Amniotic stem cell (primary cell): ENCODE measurements at places on chromosomes 4 and X.

DNA sequence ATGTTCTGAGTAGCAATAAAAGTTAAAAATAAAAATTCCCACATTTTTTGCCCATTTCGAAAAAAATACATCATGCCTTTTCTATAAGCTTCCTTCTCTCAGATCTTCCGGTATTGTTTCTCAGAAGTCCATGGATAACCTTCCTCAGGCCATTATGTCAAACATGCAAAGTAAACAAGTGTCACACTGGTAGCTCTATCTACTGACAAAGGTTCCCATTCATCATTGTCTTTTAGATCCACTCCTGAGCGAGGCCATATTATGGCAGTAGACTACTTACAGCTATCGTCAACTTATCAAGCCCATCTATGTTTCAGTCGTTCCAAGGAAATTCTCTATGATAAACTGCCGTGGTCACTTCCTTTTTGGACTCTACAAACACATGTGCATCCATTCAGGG is 1068.2 kb downstream of the GLUD2 start:
- DNase-seq: no peak

DNA sequence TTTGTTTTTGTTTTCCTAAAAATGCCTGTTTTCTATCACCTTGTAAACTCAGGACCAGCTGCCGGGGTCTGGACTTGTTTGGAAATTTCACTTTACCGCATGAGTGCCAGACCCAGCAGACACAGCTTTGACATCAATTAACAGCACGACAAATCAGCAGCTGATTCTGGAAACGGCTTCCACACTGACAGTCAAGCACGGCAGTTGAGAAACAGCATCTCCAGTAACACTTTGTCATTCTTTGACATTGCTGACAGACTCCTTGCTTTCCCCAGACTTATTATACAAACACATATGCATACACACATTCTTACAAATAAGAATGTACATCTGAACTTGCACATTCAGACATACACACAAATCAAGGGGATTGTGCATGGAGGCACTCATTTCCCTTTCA is 1017.6 kb upstream of the HS3ST1 start:
- DNase-seq: no peak

DNA sequence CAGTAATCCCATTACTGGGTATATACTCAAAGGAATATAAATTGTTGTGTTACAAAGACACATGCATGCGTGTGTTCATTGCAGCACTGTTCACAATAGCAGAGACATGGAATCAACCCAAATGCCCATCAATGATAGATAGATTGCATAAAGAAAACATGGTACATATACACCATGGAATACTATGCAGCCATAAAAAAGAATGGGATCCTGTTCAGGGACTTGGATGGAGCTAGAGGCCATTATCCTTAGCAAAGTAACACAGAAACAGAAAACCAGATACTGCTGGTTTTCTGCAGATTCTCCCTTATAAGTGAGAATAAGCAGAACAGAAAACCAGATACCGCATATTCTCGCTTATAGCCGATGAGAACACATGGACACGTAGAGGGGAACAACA is 43.5 kb downstream of the FAM193A start:
- no peak for DNase-seq

DNA sequence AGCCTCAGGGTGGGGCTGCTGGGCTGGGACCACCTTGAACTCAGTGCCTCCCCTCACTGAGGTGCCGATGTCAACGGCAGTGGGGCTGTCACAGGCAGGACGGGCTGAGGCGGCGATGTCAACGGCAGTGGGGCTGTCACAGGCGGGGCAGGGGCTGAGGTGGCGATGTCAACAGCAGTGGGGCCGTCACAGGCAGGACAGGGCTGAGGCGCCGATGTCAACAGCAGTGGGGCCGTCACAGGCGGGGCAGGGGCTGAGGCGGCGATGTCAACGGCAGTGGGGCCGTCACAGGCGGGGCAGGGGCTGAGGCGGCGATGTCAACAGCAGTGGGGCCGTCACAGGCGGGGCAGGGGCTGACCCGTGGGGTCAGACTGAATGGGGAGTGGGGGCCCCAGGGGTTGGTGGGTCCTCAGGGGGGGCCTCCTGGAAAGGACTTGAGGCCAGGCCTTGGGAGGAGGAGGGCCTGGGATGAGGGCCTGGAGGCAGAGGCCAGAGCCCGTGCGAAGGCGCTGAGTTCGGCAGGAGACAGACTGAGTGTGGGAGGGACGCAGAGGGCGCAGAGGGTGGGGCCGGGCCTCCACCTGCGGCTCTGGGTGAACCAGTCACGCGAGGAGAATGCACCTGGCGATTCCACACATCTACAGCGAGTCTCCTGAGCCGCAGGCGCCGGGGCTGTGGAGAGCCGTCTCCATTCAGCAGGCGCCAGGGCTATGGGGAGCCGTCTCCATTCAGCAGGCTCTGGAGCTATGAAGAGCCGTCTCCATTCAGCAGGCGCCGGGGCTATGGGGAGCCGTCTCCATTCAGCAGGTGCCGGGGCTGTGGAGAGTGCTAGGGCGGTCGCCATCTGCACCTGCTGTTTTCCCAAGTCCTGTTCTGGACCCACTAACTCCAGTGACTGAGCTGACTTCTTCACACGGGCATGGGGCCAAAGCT is 22.9 kb downstream of the ATP5ME start:
- DNase-seq: no peak

DNA sequence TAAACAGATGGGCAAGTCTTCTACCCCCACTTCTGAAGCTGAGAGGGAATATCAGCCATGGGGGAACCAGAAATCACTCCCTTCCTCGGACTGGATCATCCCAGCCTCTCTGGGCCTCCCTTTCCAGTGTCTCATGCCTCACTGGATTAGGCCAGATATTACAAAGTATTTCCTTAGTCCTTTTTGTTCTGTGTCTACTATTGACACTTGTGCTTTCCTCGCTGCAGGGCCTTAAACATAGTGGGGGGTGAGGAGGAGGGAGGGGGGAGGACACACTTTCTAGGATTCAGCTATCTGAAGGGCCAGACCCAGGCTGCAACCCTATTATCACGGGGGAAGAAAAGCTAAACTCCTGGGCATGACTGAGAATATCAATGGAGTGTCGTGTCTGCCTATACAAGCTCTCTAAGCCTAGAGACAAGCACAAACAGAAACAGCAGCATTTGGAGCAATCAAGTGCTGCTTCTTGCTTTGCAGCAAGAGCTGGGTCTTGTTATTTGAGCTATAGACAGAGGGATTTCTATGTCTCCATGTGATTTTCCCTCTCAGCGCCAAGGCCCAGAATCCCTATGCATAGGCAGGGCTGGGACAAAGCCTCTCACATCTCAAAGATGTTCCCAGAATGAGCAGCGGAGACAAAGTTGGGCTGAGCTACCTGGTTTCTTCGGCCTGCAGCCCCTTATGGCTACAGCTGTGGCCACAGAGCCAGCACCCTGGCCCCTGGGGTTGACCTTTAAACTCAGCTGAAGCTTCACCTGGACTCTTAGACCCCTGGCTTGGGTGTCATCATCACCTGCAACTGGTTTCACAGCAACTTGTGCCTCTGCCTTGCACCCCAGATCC is 20.2 kb downstream of the PJA1 start:
- no peak for DNase-seq

DNA sequence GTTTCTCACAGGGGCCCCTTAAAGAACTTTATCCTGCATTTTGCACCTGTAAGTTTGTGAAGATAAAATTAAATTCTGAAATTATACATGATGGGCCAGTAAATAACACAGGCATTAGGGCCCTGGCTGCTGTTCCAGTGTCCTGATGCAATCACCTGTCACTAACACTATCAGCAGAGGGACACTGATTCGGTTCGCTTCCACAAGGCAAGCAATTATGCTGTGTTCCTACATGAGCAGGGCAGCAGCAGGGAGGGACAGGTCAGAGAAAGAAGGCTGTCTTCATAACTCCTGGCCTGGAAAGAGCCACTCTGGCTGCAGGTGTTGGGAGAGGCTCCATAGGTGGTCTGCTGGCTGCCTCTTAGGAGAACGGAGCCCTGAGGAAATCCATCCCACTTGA is 487.3 kb downstream of the MID1IP1 start:
- no peak for DNase-seq

DNA sequence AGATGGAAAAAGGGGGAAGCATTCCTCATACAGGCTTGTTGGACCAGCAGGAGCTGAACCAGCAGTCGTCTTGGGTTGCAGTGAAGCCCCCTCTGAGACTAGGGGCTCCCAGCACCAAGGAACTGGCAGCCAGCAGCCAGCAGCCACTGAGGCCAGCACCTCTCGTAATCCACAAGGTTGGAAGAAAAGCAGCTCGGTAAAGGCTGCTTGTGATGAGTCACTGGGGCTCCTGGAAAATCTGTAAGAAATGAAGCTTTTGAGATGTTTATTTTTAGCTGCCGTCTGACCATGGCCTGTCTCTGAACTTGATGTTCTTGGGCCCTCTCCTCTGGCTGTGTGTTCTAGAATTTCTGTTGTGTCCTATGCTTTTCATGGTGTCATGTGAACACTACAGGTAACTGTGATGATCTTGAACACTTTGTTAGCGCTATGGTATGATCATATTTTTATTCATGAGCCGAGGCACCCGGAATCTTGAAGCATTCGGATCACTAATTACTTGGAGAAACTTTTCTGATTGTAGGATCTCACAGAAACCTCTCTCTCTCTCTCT is 18.6 kb downstream of the CLCN4 start:
- DNase-seq: no peak

GRCh38 chrX:115147220-115147619 is 42.0 kb upstream of the RBMXL3 start:
- DNase-seq: no peak

GRCh38 chr4:85779165-85779564 is 304.2 kb downstream of the ARHGAP24 start:
- DNase-seq: no peak

- no peak for DNase-seq
These were observed 11.8 kb upstream of the SPON2 start for GRCh38 chr4:1183985-1184773.

- no peak for DNase-seq
These were observed 85.6 kb downstream of the ANTXR2 start for GRCh38 chr4:79987401-79987800.

DNA sequence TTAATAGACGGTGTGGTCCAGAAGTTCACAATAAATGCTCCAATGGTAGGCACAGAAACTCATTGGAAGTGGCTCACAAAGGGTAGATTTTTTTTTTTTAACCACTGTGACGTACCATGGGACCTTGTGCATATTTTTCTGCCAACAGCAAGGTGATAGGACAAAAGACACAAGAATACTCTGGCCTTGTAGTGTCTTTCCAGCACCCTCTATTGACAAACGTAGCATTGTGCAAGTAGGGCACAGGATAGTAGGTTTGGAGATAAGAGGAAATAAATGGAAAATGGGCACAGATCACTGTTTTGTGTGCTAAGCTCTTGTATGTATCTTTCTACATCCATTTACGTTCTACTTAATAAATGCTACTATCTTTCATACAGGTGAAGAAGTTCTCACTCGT is 2054.9 kb downstream of the PCDH7 start:
- no peak for DNase-seq

- DNase-seq: no peak
These were observed 659.7 kb downstream of the NLGN4X start for GRCh38 chrX:5568934-5569333.

DNA sequence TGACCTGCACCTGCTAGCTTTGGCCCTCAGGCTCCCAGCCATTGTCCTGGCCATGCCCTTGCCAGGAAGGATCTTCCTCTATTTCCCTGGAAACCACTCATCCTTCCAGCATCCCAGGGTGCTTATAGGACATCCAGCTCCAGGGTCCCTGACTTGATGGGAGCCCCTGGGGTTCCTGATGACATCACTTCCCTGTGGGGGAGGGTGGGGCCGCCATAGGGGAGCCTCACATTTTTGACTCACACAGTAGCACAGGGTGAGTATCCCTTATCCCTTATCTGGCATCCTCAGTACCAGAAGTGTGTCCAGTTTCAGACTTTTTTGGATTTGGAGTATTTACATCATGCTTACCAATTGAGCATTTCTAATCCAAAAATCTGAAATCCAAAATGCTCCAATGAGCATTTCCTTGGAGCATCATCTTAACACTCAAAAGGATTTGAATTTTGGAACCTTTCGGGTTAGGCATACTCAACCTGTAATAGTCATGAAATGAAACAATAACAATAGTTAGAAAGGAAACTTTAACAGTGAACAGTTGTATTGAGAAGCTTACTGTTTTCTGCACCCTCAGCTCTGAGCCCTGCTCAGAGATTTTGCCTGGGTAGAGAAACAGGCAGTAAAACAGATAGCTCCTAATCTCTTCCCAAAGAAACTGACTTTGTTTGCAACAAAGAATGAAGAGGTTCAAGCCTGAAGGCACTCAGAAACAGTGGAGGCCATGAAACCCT is 22.1 kb downstream of the TNIP2 start:
- DNase-seq: no peak

DNA sequence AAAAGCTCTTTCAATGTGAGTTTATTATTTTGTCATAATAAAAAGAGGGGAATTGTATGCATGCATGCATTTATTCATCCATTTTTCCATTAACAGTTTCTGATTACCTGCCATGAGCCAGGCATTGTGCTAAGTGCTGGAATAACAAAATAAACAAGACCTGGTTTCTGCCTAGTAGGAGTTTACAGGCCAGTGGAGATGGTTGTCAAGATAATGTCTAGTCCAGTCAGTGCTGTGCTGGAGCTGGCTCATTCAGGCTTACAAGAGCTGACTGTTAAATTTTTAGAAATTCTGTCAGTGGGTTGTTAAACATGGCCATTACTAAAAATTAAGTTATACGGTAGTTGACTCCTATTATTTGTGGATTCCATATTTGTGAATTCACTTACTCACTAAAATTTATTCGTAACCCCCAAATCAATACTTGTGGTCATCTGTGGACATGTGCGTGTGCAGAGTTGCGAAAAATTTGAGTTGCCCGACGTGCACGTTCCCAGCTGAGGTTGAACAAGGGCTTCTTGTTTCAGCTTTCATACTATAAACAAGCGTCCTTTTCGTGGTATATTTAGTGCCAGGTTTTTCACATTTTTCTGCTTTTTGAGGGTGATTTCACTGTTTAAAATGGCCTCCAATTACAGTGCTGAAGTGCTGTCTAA is 172.3 kb upstream of the RPS6KA3 start:
- DNase-seq: no peak
